Activated naive CD4-positive, alpha-beta T cell treated with anti-CD3 and anti-CD28 coated beads, Interleukin-2, amount 50 U/mL, for 16 hours (primary cell): ENCODE measurements at places on chromosomes 4 and X.

GRCh38 chr4:54566608-54567007, 91.1 kb upstream of the KIT start:
- no peak for DNase-seq

GRCh38 chr4:173074501-173074946, 94.1 kb upstream of the GALNT7 start:
- no peak for DNase-seq

DNA sequence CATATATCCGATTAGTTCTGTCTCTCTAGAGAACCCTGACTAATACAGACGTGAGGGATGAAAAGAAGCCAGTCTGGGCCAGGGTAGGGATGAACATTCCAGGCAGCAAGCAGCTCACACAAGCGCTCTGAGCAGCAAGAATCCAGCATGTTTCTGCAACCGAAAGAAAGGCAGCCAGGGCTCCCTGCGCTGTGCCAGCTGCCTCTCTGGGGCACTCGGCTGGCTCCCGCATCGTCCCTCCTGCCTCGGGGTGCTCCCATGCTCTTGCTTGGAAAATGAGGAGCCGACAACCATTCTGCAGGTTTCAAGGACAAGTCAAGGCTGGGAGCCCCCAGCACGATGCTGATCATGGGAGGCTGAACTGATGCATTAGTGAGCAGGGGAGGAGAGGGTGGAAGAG, 7.0 kb downstream of the JAKMIP1 start:
- no peak for DNase-seq

DNA sequence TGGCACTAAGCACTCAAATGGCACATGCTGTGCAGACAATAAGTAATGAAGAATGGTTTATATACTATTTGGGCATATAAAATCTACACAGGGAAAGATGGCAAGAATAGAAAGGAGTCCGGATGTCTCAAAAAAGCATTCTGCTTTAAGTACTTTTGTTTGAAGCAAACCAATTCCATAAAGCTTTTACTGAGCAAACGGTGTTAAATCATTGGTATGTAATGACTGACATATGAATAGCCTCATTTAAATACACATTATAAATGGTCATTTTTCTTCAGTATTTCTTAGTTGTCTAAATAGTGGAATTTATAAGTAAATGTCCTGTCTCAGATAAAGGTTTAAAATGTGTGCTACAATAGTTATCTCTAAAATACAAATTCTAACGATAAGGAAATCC, 6.0 kb downstream of the FBXO8 start:
- DNase-seq = no peak

DNA sequence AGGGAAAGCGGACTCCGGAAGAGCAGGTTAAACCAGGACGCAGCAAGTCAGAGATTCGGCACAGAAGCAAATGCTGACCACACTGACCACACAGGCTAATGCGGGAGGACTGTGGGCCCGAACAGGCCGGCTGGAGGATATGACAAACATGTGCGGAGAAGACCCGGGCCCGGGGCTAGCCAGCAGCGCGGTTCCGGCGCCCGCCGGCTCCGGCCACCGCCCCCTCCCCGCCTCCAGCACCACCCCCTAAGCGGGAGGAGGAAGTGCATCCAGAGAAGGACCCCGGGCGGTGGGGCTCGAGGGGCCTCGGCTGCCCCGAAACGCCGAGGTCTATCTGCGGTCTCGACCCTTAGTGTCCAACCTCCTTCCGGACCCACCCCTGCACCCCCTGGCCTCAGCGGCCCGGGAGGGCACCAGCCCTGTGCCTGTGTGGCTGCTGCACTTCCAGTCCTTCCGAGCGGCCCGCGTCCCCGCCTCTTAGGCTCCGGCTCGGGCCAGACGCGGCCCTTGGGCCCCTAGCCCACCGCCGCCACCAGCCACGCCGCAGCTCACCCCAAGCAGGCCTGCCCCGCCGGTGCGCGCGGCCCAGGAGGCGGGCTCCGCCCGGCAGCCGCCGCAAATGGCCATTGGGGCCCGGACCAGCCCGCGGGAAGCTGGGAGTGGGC, 2.1 kb downstream of the ELOVL6 start:
- peak; percentile 29 for DNase-seq
